ENCODE measurements at places on chromosomes 7 and 10.

DNA sequence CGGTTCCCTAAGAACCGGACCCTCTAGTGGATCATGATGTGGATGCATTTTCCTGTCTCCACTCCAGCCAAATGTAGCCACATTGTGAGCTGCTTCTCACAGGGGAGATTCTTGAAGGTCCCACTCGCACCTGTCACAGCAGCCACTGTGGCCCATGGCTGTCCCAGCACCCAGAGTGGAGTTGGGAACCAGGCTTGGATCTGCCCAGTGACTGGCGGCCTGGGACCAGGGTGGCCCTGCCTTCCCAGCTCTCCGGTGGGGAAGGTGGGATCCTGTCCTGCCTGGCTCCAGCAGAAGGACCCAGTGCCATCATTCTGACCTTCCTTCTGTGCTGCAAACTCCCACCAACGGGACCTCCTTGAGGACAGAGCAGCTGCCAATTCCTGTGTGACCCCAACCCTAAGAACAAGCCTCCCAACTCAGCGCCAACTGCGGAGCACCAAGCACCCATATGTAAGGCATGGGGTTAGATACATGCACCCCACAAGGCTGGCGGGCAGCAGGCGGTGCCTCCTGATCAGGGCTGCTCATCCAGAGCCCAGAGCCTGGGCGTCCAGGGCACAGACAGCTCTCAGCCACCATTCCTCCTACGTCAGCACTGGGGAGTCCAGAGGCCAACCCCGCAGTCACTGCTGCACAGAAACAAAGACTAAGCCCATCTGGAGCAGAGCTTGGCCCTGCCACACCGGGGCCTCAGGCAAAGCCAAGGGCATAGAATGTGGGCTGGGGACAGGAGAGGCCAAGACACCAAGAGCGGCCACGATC, 28.8 kb downstream of the EBF3 start:
- no peak for DNase-seq
- no peaks in the 10 kb centered on the region for H3K36me3 ChIP-seq
- no peaks in the 10 kb centered on the region for H3K4me1 ChIP-seq
- H3K4me3 ChIP-seq, result no peak overlapping the region

- no peak overlapping the region for H3K27ac ChIP-seq
- no peak overlapping the region for H3K4me3 ChIP-seq
- H3K27me3 ChIP-seq, result no peaks in the 10 kb centered on the region
- H3K36me3 ChIP-seq, result no peaks in the 10 kb centered on the region
- no peaks in the 10 kb centered on the region for H3K4me1 ChIP-seq
- DNase-seq, result no peak
Measured at GRCh38 chr7:47179812-47180515, 401.9 kb downstream of the TNS3 start.

GRCh38 chr10:11699550-11700097, 42.6 kb upstream of the ECHDC3 start:
- peak overlapping the region; percentile 12 for H3K27ac ChIP-seq
- peaks cover 18% of the 10 kb centered on the region for H3K4me1 ChIP-seq
- H3K36me3 ChIP-seq, result no peaks in the 10 kb centered on the region
- peaks cover 7% of the 10 kb centered on the region for H3K27me3 ChIP-seq
- no peak for DNase-seq
- no peak overlapping the region for H3K4me3 ChIP-seq

DNA sequence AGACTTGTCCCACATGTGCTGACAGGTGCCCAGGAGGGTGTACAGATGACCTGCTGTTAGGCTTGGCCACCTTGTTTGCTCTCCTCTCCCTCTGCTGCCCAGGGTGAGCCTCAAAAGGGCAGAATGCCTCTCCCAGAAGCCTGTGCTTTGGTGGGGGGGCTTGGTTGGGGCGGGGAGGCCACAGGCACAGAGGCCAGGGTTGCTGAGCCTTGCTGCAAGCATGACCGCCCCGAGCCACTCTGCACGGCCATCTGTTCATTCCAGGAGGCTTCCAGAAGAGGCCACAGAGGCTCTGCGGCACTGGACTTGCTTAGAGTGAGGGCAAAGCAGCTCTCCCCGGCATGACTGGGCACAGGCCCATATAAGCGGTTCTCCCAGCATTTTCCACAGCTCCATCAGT, 190.8 kb downstream of the GLRX3 start:
- H3K27me3 ChIP-seq, result no peaks in the 10 kb centered on the region
- DNase-seq, result no peak
- no peak overlapping the region for H3K27ac ChIP-seq
- no peaks in the 10 kb centered on the region for H3K36me3 ChIP-seq
- H3K4me1 ChIP-seq, result no peaks in the 10 kb centered on the region
- no peak overlapping the region for H3K4me3 ChIP-seq

GRCh38 chr10:112767156-112767555, 182.9 kb upstream of the TCF7L2 start:
- no peaks in the 10 kb centered on the region for H3K27me3 ChIP-seq
- no peaks in the 10 kb centered on the region for H3K4me1 ChIP-seq
- H3K4me3 ChIP-seq, result no peak overlapping the region
- H3K27ac ChIP-seq, result no peak overlapping the region

DNA sequence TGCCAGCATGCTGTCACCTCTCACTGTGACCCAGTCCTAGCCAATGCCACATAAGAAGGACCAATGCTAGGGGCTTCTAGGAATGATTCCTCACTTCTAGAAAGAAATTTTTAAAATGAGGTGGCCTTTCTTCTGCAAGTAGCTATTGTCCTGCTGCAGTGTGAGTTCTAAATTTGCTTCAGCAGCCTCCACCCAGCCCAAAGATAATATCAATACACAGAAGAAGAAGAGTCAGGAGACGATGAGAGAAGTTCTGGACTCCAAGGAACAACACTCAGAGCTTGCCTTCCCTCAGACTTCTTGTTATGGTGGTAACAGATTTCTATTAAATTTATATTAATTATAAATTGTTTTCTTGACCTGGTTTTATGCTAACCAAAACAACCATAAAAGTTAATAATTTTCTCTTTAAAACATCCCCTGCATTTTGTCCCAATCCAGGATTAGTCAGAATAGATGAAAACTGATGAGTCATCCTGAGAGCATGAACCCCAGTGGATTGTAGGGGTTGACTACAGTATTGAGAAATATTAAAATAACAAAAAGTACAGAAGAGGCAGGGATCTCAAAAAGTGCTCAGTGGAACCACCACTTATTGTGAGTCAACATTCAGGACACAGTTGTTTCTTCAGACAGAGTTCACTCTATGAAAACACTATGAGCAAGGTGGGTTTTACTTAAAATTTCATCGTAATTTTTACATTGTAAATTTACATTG, 29.6 kb upstream of the AKR1C2 start:
- H3K4me3 ChIP-seq, result no peak overlapping the region
- DNase-seq, result no peak
- no peaks in the 10 kb centered on the region for H3K4me1 ChIP-seq
- H3K27me3 ChIP-seq, result no peaks in the 10 kb centered on the region
- peaks cover 2% of the 10 kb centered on the region for H3K36me3 ChIP-seq

DNA sequence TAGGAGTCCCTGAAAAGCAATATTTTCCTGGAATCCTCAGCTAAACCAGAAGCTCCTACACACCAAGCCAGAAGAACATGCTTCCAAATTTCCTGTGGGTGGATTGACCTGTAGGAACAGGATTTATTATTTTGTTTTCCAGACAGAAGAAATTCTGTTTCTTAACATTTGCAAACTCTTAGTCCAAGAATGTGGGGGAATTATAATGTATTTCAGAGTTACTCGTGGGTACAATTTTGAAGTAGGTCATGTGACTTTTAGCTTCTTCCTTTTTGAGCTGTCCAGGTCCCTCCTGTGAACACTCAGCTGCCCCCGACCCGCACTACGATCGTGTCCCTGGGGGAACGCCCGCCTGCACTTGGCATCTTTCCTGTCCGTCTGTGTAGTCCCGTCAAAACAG, 27.7 kb upstream of the VIPR2 start:
- no peak overlapping the region for H3K4me3 ChIP-seq
- DNase-seq, result no peak
- no peaks in the 10 kb centered on the region for H3K27me3 ChIP-seq
- peaks cover 11% of the 10 kb centered on the region for H3K4me1 ChIP-seq

- no peaks in the 10 kb centered on the region for H3K4me1 ChIP-seq
- DNase-seq, result no peak
- no peaks in the 10 kb centered on the region for H3K36me3 ChIP-seq
- no peaks in the 10 kb centered on the region for H3K27me3 ChIP-seq
- no peak overlapping the region for H3K4me3 ChIP-seq
Measured at GRCh38 chr7:117408831-117409230, 18.5 kb downstream of the ASZ1 start.

- H3K27me3 ChIP-seq, result peaks cover 9% of the 10 kb centered on the region
- no peak overlapping the region for H3K27ac ChIP-seq
- H3K4me1 ChIP-seq, result peaks cover 2% of the 10 kb centered on the region
- H3K36me3 ChIP-seq, result no peaks in the 10 kb centered on the region
- no peak overlapping the region for H3K4me3 ChIP-seq
Measured at GRCh38 chr10:23657677-23658076, 218.8 kb downstream of the OTUD1 start.

DNA sequence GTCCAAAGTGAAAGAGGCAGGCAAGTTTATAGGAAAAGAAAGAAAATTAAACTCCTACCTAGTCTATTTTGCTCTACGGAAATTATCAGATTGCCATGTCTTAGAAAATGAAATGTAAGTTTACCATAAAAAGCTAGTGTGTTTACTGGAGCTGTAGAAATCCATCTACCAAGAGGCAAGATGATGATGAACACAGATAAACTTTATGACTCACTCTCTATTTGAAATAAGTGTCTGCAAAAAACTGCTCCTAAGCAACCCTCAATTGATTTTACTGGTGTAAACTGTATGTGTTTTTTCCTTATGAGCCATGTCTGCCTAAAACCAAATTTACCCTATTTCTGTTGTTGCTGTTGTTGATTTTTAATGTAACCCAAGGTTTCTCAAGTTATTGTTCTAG, 73.8 kb upstream of the TMEM106B start:
- no peaks in the 10 kb centered on the region for H3K4me1 ChIP-seq
- DNase-seq, result no peak
- H3K36me3 ChIP-seq, result no peaks in the 10 kb centered on the region
- no peak overlapping the region for H3K4me3 ChIP-seq

GRCh38 chr7:115953592-115954255, 76.8 kb downstream of the TFEC start:
- no peak for DNase-seq
- no peak overlapping the region for H3K27ac ChIP-seq
- no peaks in the 10 kb centered on the region for H3K36me3 ChIP-seq
- no peaks in the 10 kb centered on the region for H3K4me1 ChIP-seq
- no peak overlapping the region for H3K4me3 ChIP-seq

DNA sequence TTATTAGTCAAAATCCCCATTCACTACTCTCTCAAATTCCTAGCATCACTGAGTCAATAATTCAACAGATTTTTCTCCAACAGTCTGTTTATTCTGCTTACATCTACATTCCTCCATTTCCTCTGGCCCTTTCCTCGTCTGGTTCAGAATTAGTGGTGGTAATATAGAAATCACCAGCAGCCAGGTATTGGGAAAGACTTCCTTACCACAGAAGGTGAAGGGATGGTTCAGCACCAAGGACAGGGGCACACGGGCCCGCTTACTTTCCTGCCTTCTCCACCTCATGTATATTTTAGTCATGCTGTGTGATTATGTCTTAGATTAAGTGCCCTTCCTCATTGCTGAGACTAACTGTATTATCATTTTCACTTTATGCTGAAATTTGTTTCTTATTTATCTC, 70.4 kb upstream of the APBB1IP start:
- peaks cover 2% of the 10 kb centered on the region for H3K27me3 ChIP-seq
- H3K4me3 ChIP-seq, result no peak overlapping the region
- no peak overlapping the region for H3K27ac ChIP-seq
- no peaks in the 10 kb centered on the region for H3K36me3 ChIP-seq
- H3K4me1 ChIP-seq, result peaks cover 6% of the 10 kb centered on the region

DNA sequence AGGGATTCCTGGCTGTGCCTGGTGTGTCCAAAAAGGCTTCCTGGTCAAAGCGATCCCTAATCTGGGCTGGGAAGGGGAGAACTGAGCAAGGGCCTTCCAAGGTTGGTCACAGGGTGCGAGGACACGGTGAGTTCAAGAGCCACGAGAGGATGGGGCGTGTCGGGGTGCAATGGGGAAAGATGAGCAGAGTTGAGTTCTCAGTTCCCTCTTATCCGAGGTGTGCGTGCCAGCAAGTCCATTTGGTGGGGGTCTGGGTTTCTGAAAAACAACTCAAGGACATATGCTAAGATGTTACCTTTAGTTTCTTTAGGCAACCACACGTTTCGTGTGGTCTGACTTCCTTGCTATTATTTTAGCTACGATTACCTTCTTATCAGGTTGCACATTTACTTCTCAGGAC, 1.3 kb downstream of the ZNF775 start:
- no peak for DNase-seq
- no peaks in the 10 kb centered on the region for H3K36me3 ChIP-seq
- no peaks in the 10 kb centered on the region for H3K27me3 ChIP-seq
- H3K27ac ChIP-seq, result no peak overlapping the region

Data from activated naive CD8-positive, alpha-beta T cell treated with anti-CD3 and anti-CD28 coated beads, Interleukin-2, amount 50 U/mL, for 24 hours (primary cell).